ENCODE measurements at places on chromosomes 6 and 20.
A peak's percentile ranks its signal among the peaks of the same experiment; 100 is the strongest.

DNA sequence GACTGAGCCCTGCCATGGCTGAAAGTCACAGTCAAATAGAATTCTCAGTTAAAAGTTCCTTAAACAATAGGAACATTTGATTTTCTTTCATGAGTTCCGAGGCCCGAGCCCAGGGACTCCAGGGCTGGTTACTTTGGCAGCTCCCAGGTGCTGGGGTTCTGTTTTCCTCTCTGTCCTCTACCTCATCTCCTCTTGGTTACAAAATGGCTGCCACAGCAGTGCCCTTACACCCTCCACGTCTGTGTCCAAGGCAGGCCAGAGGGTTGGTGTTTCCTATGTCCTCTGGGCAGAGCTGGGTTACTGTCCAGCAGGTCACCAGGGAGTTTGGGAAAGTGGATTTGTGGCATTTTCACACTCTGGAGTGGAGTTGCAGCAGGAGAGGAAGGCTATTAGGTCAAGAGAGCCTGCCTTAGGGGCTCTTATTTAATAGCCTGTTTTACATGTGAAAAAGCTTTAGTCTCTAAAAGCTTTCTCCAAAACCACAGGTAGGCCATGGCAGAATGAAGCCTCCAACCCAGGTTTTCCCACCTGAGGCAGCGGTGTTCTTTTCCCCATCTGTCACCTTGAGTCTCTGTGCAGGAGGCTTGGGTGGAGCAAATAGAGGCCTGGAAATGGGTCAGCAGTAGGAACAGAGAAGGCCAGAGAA, 111.0 kb downstream of the DTD1 start:
- DNase-seq: no peak

DNA sequence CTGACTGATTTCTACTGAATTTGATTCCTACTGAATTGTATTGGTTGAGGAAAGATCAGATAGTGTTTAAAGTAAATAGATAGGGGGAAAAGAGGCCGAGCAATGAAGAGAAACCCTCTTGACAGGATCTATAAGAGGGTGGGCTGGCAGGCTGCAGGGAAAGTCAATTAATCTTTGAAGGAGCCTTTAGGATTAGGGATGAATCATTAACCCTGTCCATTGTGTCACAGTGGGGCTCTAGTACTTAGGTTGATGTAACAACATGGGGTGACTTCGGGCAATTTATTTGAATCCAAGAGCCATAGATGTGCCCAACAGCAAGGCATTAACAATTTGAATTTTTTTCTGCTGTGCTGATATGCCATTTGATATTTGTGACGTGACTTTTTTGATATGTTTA, 7.5 kb downstream of the RFX6 start:
- DNase-seq: no peak

DNA sequence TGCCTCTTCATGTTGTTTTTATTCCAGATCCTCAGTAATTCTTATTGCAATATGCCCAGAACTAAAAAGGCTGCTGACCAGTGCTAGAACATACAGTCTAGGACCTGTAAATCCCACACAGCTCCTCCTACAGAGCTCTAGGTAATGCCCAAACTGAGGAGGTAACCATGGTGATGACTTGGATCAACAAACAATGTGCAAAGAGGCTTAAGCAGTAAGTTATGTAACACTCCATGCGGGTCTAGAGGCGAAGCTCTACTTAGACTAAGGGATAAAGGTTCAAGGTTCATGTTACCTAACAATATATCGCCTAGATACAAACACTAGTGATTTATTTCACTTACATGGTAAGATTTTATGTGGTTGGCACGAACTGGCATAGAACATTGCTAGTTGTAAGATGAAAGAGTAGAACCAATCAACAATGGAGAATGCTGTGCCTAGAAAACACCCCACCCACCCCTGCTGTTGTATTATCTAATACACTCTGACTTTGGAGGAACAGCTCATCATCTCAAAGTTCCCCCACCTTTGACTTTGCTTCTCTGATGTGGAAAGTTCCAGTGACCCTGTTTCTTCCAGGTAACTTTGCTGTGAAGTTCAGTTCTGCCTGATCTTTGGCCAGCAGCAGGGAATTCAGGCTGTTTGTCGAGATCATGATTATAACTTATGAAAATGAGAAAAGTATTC, 242.4 kb downstream of the ALDH8A1 start:
- no peak for DNase-seq

DNA sequence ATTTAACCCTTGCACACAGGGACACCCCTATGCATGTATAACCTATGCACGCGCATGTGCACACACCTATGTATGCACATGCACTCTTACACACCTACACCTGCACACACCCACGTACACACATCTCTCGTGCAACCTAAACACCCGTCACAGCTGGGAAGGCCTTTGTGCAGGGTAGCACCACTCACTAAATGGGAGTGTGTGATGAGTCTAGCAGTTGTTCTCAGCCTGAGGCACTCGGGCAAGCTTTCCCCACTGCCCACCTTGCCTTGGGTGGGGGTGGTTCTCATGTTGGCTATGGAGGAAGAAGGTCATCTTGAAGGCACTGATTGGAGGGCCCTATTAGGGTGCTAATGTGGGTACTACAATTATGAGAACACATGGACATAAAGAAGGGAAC, 85.8 kb downstream of the DLL1 start:
- DNase-seq: no peak

DNA sequence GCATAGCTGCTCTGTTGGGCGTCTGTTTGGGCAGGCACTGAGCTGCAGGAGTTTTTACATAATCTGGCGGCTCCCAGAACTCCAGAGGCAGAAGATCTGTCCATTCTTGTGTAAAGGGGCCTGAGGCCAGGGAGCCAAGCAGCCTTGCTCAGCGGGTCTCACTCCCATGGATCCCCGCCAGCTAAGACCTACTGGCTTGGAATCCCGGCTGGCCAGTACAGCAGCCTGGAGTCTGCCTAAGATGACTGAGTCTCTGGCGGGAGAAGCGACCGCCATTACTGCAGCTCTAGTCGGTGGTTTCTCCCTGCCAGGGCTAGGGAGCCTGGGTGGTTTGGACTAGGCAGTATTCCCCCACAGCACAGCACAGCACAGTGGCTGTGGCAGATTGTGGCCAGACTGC, 268.4 kb upstream of the SYNCRIP start:
- DNase-seq: no peak

- DNase-seq: no peak
Measured at GRCh38 chr20:37152284-37152683, 26.8 kb upstream of the RPN2 start.

DNA sequence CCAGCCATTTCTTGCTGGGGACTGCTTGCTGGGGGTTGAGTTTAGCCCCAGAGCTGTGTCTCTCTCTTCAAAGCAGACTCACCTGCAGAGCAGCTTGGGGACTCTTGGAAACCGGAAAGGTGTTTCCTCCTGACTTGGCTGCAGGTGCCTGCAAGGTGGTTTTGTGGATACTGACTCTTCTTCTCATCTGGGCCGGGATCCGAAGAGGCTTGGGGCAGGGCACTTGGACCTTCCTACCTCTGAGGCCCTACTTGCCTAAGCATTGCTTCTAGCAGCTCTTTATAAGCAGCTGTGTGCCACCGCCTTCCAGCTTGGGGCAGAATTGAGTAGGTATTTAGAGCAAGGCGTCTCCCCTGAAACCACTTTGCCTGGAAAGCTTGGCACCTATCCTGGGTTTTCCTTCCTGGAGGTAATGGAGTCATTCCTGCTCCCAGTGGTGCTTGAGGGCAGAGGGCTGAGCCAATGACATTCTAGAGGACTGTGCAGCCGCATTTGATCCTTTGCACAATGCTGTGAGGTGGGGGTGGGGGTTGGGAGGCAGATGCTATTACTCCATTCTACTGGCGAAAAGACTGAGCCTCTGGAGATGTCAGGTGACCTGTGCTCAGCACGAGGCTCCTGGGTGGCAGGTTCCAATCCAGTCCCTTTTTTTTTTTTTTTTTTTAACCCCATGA, 3.4 kb upstream of the CTSZ start:
- no peak for DNase-seq

DNA sequence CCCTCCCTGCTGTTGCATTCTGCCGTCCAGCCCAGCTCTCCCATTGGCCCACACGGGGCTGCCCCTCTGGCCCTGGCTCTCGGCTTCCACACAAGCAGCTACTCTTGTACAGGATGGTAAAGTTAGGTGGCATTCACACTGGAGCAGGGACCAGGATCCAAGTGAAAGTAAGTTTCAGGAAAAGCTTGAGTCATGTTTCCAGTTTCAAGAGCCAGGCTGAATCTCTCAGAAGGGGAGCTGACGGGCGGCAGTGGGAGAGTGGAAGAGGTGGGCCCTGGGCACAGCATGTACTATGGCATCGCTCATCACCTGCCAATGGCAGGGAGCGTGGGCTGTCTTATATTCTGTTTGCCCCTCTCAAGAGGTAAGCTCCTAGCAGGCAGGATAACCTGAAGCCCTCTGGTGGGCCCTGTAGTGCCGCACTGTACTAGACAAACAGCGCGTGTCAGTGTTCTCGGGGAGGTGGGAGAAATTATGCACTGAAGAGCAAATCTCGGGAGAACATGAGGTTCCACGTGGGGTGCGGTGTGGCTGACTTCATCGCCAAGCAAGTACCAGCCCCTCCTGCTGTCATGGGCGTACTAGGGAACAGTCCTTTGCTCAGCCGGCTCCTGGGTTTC, 241.5 kb downstream of the NRN1 start:
- no peak for DNase-seq

GRCh38 chr20:19213946-19214490, 1.6 kb downstream of the SLC24A3 start:
- DNase-seq: no peak

- no peak for DNase-seq
Measured at GRCh38 chr6:27726619-27727023, 185.6 kb downstream of the OR2B2 start.

GRCh38 chr20:1335961-1336698, 7.2 kb upstream of the SDCBP2 start:
- no peak for DNase-seq

DNA sequence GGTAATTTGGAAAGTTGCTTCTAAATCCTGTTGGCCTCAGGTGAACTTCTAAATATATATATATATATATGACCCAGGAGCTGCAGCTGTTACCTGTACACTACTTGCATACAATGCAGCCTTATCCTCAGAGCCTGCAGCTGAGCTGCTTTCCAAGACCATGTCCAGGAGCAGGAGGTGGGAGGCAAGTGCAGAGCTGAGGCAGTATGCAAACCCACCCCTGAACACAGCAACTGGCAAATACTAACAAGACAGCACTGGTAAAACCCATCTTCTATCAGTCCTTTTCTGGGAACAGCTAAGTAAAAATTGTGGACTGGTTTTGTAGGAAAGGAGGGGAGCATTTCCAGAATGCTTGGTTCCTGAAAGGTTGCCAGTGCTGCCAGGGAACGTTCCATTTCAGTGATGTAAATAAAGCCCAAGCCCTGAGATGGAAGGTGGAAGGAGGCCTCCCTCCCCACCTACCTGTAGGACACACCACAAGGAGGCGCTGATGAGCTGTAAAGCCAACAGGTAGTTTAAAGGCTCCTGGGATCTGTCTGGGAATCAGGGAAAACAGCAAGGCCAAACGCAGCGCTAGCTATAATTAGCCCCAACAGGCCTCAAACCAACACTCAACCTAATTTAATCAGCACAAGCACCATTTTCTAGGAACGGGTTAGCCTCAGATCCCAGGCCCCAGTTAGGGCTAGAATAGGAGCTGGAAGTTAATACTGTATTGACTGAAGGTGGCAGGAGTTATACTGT, 93.8 kb upstream of the MAP7 start:
- peak; percentile 79 for DNase-seq

- DNase-seq: no peak
Measured at GRCh38 chr6:63307581-63308246, 12.1 kb downstream of the LGSN start.

- DNase-seq: no peak
Measured at GRCh38 chr6:31871046-31871659, 7.6 kb downstream of the SLC44A4 start.

DNA sequence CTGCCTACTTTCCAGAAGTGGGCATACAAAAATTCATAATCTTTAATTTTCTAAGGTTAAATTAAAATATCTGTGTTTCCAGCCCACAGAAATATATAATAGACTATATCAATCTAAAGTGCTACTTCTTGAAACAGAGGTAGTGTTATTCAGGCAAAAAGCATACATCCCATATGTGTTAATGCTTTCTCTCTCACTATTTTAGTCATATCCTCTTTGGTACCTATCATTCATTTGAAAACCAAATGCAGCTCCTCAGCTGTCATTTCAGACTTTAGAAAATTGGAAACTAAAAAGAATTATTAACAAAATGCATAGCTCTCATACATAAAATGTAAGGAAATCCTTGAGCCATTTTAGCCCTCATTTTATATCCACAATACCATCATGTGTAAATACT, 925 bp downstream of the FHL5 start:
- no peak for DNase-seq

- DNase-seq: no peak
Measured at GRCh38 chr6:150053450-150053849, 15.5 kb downstream of the ULBP3 start.

DNA sequence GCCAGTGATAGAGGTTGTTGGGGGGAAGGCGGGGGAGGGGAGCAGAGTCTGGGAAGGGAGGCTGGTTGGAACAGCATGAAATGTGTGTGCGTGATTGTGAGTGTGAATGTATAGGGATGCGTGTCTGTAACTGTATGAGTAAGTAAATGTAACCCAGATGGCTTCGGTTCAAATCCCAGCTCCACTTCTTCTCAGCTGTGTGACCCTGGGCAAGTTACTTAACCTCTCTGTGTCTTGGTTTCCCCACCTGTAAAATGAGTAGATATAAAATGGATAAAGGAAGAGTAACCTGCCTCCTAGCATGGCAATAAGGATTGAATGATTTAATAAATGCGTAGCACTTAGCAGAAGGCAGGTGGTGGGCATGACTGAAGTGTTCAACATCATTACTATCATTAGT, 24.1 kb downstream of the MAFB start:
- DNase-seq: no peak

GRCh38 chr6:27503436-27504030, 30.6 kb upstream of the ZNF184 start:
- peak; percentile 82 for DNase-seq

DNA sequence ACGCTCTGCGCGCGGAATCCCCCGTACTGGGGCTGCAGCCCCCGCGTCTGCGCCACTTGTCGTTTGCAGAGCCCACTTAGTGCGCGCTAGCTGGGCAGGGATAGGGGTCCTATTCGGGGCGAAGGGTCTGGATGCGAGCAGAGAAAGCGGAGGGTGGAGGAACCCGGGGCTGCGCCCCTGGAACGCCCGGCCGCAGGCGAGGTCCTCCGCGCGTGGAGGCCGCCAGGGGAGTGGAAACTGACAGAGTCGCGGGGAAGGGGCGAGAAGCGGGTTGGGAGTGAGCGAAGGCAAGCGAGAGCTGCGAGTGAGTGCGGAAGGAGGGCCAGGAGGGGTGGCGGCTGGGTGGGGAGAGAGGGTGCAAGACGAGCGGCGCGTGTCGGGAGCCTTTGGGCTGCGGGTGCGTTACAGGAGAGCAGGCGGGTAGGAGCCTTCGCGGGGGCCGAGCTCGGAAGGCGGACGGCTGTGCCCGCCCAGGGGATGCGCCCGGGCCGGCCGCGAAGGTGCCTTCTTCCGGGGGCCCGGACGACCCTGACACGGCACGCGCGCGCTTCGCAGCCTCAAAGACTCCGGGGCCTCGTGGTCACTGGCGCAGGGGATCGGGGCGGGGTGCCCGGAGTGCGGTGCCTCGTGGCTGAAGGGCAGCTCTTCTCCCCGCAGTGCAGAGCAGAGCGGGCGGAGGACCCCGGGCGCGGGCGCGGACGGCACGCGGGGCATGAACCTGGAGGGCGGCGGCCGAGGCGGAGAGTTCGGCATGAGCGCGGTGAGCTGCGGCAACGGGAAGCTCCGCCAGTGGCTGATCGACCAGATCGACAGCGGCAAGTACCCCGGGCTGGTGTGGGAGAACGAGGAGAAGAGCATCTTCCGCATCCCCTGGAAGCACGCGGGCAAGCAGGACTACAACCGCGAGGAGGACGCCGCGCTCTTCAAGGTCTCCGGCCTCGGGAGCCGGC, 1.2 kb downstream of the IRF4 start:
- DNase-seq: no peak

All from stimulated activated CD4-positive, alpha-beta T cell treated with anti-CD3 and anti-CD28 coated beads, Interleukin-4, amount 100 ng/mL, for 4 hours (primary cell).